ENCODE measurements at places on chromosomes 7 and 10.

DNA sequence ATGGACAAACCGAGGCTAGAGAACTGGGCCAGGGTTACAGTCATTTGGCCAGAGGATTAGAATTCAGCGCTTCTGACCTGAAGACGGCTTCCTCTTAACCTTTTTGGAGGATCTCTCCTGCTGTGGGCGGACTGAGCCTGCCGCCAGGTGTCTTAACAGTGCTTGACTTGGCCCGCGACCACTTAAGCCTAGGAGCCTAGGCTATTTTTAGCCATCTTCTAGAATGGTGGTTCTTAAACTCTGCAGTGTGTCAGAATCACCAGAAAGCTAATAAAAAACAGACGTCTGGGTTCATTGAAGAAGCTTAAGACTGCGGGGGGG, 722 bp downstream of the MDH2 start:
- DNase-seq = no peak

DNA sequence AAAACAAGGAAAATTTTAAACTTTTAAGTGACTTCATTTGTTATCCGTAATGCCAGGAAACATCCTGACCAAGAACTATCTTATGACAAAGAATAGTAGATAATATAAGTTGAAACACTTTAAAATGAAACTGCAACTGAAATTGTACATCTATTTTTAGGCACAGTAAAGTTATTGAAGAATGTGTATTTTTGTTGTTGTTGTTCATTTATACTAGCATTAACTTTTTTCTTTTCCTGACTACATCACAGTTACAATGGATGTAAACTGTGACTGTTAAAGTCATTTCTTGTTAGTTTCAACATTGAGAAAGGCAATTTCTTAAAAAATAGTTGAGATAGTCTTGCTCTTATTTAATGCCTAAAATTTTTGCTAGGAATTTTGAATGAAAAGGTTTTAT, 2.6 kb downstream of the CPED1 start:
- no peak for DNase-seq

- DNase-seq = no peak
Observed at GRCh38 chr7:74587435-74588126, 69.9 kb upstream of the GTF2I start.

DNA sequence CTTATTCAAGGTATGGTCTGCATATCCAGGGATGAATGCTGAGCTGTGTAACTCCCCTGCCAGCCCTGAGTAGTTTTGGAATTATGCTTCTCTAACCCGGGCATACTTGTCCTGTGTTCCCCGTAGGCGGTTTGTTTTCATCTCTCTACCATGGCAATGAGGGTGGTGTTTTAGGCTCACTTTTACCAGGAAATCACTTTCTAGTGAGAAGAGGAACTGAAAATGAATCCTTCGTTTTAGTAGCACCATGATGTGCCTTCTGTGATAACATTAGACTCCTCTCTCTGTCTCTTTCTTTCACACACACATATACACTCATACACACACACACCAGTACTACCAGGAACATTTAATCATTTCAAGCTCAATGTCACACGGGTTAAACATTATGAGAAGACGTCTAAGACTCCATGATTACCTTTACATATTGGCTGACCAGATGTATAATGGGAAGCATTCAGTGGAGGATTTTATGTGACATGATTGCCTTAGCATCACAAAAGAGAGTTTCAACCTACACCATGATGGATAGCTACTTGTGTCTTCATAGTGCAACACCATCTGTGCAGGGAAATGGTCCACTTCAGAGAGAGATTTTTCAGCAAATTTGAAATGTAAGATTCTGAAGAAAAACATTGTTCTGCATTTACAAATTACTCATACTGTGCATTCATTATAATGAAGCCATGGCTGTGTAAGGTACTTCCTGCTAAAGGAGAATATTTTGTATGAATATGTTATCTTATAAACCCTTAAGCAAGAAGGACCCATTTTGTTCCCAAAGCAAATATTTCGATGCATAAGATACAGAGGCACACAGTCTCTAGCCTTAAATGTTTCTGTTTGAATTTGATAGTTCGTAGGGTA, 31.0 kb upstream of the PFKP start:
- DNase-seq = no peak

DNA sequence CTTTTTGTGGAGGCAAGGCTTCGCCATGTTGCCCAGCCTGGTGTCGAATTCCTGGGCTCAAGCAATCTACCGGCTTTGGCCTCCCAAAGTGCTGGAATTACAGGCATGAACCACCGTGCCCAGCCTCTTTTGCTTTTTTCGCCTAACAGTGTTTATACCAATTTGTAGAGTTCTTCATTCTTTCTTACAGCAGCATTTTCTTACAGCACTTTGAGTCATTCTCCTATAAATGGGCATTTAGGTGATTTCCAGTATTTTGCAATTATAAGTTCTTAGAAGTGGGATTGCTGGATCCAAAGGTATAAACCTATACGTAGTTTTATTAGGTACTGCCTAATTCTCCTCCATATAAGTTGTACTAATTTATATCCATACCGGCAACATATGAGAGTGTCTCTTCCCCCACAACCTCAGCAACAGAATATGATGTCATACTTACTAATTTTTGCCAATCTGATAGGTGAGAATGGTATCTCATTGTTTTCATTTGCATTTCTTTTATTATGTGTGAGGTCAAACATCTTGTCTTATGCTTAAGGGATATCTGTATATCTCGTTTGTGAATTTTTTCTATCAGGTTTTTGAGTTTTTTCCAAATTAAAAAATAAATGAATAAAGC, 39.1 kb downstream of the SUFU start:
- DNase-seq = no peak

- no peak for DNase-seq
Observed at GRCh38 chr10:992871-993270, 4.6 kb downstream of the GTPBP4 start.

DNA sequence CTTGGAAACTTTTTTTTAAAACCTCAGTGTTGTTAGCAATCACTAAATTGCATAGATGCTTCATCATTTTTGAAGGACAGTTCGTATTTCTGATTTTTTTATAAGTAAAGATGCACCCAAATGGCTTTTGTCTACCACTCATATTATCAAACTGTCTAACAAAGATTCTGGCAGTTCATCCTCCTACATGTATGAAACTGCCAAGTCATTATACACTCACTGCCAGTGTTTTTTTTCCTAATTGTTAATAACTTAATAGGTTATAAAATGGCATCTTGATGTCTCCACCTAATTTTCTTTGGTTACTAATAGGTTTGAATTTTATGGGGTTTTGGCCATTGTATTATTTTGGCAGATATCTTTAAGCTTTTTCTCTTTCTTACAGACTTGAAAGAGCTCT, 77.0 kb downstream of the HTR5A start:
- DNase-seq = no peak

GRCh38 chr10:132575320-132576201, 38.0 kb downstream of the INPP5A start:
- no peak for DNase-seq

- no peak for DNase-seq
Observed at GRCh38 chr10:106920538-106920937, 244.0 kb downstream of the SORCS1 start.

DNA sequence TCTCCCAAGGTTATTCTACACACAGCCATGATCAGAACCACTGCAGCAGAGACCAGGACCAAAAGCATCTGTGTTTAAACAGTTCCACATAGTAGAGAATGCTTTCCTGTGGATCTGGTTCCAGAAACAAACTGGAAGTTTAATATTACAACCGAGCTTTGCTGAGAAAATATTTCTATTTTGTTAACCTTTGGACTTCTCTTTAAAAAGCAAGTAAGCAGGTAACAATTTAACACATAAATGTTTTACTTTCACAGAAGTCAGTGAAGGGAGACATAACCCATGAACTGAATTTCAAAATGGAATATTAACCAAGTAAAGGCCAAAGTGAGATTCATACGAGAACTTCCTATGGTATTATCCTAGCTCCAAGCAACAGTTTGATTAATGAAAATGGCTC, 98.6 kb upstream of the PHYHIPL start:
- no peak for DNase-seq

- no peak for DNase-seq
Observed at GRCh38 chr7:33062023-33062781, at the start of gene NT5C3A. NT5C3A (minus strand) TSS chr7:33062776; CDS start chr7:33062705, 71 bp downstream.

DNA sequence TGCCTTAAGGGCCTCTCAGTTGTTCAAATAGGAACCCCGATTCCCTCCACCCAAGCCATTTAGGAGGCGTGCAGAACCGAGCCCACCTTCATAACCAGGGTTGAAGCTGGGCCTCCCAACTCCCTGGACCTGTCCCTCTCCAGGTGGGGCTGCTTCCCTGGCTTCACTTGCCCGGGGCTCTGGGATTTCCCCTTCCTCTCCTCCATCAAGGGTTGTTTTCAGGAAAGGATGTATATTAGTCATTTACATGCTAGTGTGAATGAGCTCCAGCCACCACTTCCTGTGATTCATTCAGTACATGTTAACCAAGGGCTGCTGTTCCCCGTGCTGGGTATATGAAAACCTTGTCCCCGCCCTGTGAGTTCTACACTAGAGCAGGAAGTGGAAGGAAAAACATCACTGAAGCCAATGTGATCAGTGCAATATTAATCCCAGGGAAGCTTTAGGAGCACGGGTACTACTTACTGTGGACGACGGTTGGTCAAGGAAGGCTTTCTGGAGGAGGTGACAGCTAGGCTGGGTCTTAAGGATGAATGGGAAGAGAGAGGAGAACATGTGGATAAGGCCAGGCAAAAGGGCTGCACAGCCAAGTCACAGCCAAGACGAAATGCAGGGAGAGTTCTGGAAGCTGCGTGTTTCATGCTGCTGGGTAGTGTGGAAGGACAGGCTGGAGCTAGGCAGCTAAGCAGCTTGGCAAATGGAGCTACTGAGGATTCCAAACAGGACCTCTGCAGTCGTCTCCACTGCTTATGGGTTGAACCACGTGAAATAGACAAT, 150.1 kb upstream of the SHH start:
- no peak for DNase-seq

GRCh38 chr7:5797716-5798115, 16.3 kb upstream of the RNF216 start:
- DNase-seq = no peak

DNA sequence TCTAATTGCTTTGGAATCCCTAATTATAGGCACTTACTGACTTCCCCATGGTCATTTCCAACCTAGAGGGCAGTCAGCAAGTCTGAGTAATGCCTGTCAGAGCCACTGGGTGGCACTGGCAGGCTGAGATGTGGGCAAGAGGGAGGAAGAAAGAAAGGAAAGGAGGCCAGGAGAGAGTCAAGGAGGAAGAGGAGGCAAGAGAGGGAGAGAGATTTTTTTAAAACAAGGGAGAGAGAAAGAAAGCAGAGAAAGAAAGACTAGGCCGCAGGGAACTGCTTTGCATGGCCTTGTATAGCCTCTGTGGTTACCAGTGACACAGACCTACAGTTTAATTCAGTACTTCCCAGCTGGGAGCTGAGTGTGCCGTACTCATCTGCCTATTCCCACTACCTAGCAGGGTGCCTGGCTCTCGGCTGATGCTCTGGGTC, 210.4 kb upstream of the ADO start:
- peak; percentile 35 for DNase-seq

DNA sequence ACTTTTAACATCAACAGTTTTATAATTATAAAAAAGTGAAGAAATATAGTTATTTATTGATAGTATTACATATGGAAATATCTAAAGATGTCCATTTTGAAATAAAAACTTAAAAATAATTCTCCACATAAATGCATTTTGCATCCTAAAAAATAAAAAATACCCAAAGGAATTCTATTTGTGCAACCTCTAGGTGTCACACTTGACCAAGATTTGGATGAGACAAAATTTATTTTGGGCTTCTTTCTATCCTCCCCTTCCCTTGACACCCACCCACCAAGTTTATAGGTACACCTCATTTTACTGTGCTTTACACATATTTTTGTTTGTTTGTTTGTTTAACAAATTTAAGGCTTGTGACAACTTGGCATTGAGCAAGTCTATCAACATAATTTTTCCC, 3.3 kb upstream of the THSD7A start:
- DNase-seq = no peak

DNA sequence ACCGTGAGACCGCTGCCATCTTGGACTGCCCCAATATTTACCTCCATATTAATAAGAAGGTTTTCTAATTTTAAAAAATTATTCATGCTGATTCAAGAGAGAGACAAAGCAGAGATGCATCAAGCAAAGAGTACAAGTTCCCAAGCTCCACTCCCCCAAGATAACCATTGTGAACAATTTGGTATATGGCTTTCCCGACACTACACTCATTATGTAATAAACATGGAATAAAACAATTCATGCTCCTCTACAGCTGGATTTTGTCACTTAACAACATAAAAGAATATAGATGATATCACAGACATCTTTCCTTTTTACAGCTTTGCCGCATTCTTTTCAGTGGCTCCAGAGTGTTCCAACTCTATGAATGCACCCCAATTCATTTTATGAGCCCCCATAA, 307.6 kb downstream of the FGFR2 start:
- DNase-seq = no peak

DNA sequence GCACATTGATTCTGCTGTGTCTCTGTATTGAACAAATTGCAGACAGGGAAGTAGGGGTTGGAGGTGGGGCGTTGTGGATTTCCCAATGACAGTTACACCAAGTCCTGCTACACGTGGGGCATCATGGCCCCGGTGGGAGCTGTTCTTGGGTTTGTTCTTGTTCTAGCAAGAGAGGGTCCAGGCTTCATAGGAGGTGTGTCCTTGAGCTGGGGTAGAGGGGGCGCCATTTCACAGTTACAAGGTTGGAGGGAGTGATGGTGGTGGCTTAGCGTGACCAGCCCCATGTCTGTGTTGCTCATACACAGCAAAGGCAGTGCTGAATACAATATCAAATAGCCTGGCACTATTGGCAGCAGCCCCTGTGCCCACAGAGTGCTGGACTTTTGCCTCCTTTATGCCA, 15.7 kb downstream of the SH2D4B start:
- no peak for DNase-seq

- no peak for DNase-seq
Observed at GRCh38 chr10:117609796-117610170, 67.2 kb downstream of the EMX2 start.

DNA sequence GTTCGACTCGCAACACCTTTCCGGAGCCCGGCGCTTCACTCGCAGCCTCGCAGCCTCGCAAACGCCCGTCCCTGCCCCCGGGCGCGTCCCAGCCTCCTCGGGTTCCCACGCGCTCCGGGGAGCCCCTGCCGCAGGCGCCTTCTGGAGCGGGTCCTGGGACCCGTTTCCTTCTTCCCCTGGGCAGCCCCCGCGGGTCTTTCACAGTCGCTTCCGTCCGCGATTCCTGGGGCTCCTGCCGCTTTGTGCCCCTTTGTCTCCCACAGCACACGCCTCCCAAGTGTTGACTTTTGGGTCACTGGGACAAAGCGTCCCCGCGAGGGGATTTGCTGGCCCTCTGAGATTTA, 140.7 kb downstream of the DYNC2I1 start:
- DNase-seq = no peak
